SW 1271 (cell line): ENCODE measurements at places on chromosomes 4 and X.

DNA sequence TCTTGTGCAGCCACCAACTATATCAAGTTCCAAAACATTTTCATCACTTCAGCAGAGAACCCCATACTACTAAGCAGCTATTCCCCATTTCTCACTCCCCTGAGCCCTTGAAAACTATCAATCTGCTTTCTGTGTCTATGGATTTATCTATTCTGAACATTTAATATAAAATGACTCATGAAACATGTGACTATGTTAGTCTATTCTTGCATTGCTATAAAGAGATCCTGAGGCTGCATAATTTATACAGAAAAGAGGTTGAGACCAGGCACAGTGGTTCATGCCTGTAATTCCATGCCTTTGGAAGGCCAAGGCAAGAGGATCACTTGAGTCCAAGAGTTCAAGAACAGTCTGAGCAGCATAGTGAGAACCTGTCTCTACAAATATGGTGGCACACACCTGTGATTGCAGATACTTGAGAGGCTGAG lies 10.6 kb upstream of the C1QTNF7 start:
- no peak for DNase-seq

DNA sequence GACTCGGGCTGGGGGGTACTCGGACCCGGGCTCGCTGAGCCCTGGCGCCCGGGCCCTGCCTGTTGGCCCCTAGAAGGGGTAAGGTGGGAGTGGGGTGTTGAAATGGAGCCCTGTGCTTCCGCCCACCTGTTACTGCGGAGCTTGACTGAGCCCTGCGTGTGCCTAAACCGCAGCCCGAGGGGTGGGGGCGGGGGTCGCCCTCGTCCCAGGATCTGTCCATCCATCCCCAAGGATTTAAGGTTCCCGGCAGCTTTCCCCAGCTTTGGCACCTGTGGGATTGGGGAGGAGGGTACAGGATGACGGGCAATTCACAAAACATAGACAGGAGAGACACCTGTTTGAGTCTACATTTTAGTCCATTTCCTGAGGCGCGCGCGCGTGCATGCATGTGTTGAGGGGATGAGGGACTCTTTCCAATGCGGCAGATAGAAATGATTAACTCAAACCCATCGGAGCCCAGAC lies 779 bp downstream of the GABRQ start:
- DNase-seq, result no peak

DNA sequence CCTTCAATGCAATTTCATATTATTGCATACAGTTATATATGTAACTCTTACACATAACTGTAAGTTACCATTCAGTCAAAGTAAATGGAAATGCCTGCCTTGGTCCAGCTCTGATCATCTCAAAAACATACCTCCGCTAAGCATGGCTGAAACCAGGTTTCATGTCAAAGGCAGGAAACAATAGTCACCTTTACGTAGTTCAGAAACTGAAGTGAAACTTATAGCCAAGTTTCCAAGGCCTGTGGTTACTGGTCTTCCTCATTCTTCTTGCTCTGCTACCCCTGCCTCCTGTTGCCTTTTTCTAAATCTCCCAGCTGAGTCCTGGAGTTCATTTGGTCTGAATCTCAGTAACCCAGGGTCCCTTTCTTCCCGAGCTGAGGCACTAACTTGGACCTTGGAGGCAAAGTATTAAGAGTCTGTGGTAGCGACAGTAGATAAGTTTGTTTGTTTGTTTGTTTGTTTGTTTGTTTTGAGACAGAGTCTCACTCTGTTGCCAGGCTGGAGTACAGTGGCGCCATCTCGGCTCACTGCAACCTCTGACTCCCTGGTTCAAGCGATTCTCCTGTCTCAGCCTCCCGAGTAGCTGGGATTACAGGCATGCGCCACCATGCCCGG lies 30.8 kb downstream of the DAPP1 start:
- no peak for DNase-seq

DNA sequence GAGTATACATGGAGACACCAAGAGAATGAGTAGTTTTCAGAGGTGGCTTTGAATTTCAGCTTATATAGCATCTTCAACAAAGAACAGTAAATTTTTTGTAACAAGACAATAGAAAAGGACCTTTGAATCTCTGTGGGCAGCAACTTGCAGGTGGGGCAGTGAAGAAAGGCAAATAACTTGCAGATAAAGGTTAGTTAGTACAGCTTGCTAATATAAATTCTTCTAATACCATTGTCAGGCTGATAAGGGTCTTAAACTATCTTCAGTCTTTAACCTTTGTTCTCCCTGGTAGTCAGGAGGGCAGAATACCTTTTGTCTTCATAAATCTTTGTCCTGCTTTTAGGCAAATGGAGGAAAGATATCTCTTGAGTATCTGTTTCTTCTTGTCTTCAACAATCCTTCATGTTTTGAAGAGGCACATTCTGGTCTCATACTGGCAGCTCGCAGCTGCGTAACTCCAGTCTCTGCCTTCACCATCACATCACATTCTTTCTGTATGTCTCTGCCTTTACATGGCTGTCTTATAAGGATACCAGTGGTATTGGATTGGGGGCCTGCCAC lies 16.0 kb downstream of the ANXA3 start:
- no peak for DNase-seq

- DNase-seq, result no peak
Measured at GRCh38 chrX:38717871-38718270, 83.4 kb upstream of the MID1IP1 start.

GRCh38 chrX:57933321-57933720 lies 23.1 kb upstream of the ZXDA start:
- no peak for DNase-seq

GRCh38 chr4:140740422-140740821 lies 15.8 kb downstream of the TBC1D9 start:
- DNase-seq, result no peak

DNA sequence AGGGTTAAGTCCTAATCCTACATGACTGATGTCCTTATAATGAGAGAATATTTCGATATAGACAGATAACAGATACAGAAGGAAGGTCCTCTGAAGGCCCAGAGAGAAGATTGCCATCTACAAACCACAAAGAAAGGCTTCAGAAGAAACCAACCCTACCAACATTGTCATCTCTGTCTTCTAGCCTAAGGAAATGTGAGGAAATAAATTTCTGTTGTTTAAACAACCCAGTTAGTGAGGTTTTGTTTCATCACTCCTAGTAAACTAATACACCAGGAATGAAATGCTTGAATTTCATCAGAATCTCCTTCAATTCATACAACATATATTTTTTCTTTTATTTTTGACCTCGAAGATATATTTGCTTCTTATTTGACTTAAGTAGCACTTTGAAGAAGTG lies 1527.8 kb downstream of the STIM2 start:
- DNase-seq, result no peak

GRCh38 chrX:97234471-97235081 lies 350.9 kb downstream of the RPA4 start:
- DNase-seq, result no peak
